ENCODE measurements at places on chromosomes 1 and 21.

DNA sequence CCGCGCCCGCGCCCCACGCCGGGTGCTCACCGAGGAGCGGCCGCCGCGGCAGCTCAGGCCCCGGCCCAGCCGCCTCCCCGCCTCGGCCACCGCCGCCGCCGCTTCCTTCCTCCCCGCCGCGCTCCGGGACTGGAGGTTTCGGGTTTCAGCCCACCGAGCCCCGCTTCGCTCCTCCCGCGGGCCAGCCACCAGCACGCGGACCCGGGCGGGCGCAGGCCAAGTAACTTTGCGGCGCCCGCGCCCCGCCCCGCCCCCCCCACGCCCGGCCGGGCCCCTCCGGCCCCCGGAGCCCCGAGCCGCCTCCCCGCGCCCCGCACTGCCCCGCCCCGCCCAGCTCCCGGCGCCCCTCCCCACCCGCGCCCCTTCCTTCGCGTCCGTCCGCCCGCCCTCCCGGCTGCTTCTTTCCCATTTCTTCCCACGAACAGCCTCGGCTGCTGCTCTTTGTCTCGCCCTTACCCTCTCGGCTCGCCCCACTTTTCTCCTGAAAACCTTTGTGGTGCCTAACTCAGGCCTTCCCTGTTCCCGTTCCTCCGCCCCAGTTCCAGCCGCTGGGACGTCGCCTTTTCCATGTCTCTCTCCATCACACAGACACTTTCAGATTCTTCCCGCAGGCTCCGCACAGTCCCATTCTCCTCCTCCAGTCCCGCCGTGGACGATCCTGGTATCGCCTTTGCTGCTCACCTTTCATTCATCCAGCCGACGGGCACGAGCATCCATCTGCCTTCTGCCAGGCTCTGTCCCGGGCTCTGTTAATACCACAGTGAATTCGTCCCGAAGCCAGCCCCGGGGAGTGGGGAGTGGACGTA lies at the start of gene GPR161:
Gene GPR161, minus strand, starts transcription at position 222 of the 806 bp plus-strand sequence. CDS start 32,080 bp downstream, outside the sequence.
- peak within 1 kb of the TSS; percentile 62 for H3K27ac ChIP-seq
- no peaks in the 10 kb centered on the region for H3K36me3 ChIP-seq
- no peaks in the 10 kb centered on the region for H3K4me1 ChIP-seq
- no peaks in the 10 kb centered on the region for H3K27me3 ChIP-seq
- H3K4me3 ChIP-seq: peak within 1 kb of the TSS; percentile 79
- no peak for DNase-seq

GRCh38 chr21:14376854-14377253 lies 6.1 kb downstream of the HSPA13 start:
- H3K27me3 ChIP-seq: no peaks in the 10 kb centered on the region
- H3K4me1 ChIP-seq: no peaks in the 10 kb centered on the region
- H3K4me3 ChIP-seq: no peak overlapping the region
- no peak overlapping the region for H3K27ac ChIP-seq

DNA sequence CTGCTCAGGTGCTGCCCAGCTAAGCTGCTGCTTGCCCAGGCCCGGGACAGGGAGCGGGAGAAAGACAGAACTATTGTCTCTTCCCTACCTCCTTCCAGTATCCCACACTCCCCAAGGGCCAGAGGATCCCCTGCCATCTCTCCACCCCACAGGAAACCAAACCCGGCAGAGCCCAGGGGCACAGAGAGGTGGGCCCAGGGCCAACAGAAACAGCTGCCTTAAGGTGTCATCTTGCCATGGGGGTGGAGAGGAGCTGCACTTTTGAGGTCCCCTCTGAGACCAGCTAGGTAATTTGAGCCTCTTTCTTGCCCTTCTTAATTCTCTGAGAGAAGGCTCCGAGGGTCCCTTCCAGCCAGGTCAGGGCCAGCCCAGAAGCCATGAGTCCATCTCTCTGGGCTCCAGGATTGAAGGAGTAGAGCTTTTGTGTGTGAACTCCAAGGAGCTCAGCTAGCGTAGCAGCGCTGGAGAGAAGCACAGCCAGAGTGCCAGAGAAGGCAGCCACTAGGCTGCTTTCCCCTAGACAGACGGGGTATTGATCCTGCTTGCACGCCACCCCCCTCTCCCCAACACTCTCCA lies 9.7 kb upstream of the GPR61 start:
- H3K36me3 ChIP-seq: no peaks in the 10 kb centered on the region
- no peak overlapping the region for H3K4me3 ChIP-seq
- no peak for DNase-seq
- H3K27me3 ChIP-seq: no peaks in the 10 kb centered on the region

DNA sequence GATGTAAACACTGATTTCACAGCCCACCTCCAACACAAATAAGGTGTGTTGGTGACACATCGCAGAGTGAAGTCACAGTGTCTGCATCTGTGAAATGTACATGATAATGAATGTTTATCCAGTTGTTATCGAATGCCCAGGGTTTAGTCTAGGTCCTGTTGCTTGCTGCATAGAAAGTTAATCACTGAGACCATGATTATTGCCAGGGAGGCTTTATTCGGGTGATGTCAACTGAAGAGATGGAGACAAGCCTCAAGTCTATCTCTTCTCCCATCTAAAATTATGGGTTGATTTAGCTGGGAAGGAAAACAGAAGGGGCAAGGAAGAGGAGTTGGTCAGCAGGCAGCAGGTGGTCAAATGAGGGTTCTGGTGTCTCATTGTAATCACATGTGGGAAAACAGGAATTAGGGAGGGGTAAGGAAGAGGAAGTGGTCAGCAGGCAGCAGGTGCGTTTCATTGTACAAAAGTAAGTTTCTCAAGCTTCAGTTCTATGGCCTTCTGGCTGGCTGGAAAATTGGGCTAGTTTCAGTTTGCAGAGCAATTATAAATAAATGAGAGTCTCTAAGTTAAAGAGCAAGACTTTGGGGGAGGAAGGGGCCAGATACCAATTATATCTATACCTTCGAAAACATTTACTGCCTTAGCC lies 146.3 kb upstream of the DNAH14 start:
- no peak for DNase-seq
- no peak overlapping the region for H3K4me3 ChIP-seq
- H3K36me3 ChIP-seq: no peaks in the 10 kb centered on the region
- no peaks in the 10 kb centered on the region for H3K27me3 ChIP-seq

GRCh38 chr1:19512545-19512944 lies 27.2 kb upstream of the CAPZB start:
- H3K36me3 ChIP-seq: no peaks in the 10 kb centered on the region
- H3K27ac ChIP-seq: peak overlapping the region; percentile 13
- no peaks in the 10 kb centered on the region for H3K27me3 ChIP-seq
- no peak overlapping the region for H3K4me3 ChIP-seq
- no peak for DNase-seq

- no peak overlapping the region for H3K27ac ChIP-seq
- H3K36me3 ChIP-seq: no peaks in the 10 kb centered on the region
- no peaks in the 10 kb centered on the region for H3K4me1 ChIP-seq
- H3K4me3 ChIP-seq: no peak overlapping the region
- no peak for DNase-seq
Observed at GRCh38 chr21:28975397-28975796, 17.3 kb downstream of the LTN1 start.

GRCh38 chr1:118871582-118872171 lies 116.5 kb downstream of the TBX15 start:
- no peak overlapping the region for H3K27ac ChIP-seq
- H3K4me3 ChIP-seq: no peak overlapping the region
- no peaks in the 10 kb centered on the region for H3K27me3 ChIP-seq
- no peak for DNase-seq

- no peak overlapping the region for H3K27ac ChIP-seq
- H3K36me3 ChIP-seq: no peaks in the 10 kb centered on the region
- no peak for DNase-seq
- H3K4me1 ChIP-seq: no peaks in the 10 kb centered on the region
Observed at GRCh38 chr1:175169286-175170018, 23.1 kb downstream of the KIAA0040 start.

DNA sequence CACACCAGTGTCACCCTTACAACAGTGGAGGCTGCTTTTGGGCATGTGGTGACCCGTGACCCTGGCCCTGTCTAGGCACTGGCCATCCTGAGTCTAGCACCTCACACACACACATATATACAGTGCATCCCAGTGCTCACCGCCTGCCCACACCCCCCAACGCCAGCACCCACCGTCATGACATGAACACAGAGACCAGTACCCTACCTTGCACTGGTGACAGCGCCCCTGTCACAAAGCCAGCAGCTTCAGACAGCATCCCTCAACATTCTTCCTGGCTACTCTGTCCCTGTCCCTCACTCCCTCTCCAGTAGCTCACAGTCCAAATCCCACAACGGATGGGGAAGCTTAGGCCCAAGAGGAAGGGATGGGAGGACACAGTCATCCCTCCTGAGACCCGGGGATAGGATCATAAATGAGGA lies 27.1 kb downstream of the AHDC1 start:
- peaks cover 37% of the 10 kb centered on the region for H3K4me1 ChIP-seq
- DNase-seq: no peak
- H3K27me3 ChIP-seq: no peaks in the 10 kb centered on the region
- no peaks in the 10 kb centered on the region for H3K36me3 ChIP-seq
- H3K4me3 ChIP-seq: no peak overlapping the region
- peak overlapping the region; percentile 92 for H3K27ac ChIP-seq

DNA sequence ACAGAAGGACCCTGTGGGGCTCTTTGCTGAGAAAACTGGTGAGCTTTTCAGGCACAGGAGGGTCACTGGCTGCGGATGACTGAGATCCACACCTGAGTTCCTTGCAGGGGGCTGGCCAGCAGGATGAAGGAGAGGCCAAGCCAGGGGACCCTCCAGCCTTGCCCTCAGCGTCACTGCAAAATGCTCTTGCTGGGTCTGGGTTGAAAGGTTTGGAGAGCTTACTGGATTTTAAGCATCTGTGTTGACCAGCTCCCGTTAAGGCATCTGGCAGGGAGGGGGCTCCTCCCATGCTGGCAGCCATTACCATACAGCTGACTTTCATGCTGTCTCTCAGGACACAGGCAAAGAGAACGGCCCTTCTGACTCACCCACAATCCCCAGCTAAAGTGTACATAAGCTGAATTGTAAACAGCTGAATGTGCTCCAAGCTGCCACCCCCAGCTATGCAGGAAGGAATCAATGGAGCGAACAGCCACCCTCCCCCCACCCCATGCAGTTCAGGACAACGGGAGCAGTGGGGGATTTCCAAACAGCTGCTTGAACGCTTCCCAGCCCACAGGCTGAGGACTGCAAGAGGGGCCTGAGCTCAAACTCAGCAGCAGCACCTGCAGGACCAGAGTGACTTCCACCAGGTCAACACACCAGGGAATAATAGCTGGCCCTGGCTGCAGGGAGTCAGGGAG lies 21.3 kb upstream of the A3GALT2 start:
- peak; percentile 63 for DNase-seq
- peak overlapping the region; percentile 26 for H3K4me3 ChIP-seq
- H3K27ac ChIP-seq: peak overlapping the region; percentile 98
- no peaks in the 10 kb centered on the region for H3K27me3 ChIP-seq

DNA sequence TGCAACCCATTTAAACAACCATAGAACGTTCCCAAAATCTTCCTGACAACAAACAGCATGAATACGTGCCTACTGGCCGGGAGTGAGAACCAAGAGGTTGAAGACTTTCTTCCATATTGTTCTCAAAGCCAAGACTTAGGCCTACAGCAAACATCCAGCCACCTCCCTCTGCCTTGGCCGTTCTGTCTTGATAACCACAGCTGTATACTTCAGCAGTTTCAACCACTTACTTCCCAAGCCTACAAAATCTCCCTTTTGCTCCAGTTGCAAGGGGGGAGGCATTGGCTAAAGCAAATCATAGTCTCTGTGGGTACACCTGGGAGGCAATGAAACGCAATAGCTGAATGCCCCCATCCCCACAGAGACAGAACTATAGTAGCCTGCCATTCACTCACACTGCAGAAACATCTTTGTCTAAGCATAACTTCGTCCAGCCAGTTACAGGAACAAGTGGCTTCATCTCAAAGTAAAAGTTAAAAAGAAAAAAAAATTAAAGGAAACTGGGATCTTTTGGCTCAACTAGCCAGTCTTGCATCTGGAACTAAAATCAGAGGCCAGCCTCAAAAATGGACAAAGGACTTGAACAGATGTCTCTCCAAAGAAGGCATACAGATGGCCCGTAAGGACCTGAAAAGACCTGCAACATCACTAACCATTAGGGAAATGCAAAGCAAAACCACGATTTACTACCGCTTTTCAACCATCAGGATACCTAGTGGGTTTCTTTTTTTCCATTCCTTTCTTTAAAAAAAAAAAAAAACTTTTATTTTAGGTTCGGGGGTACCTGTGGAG lies 186.0 kb downstream of the PSMG1 start:
- no peak overlapping the region for H3K27ac ChIP-seq
- H3K27me3 ChIP-seq: no peaks in the 10 kb centered on the region
- no peaks in the 10 kb centered on the region for H3K4me1 ChIP-seq
- no peak for DNase-seq
- H3K4me3 ChIP-seq: no peak overlapping the region

- peak overlapping the region; percentile 91 for H3K27ac ChIP-seq
- H3K4me3 ChIP-seq: peak overlapping the region; percentile 29
- H3K4me1 ChIP-seq: no peaks in the 10 kb centered on the region
- DNase-seq: no peak
Observed at GRCh38 chr21:45438391-45439145, 33.6 kb downstream of the COL18A1 start.

GRCh38 chr1:225541383-225541782 lies 111.5 kb downstream of the ENAH start:
- H3K4me3 ChIP-seq: no peak overlapping the region
- DNase-seq: no peak
- H3K27ac ChIP-seq: no peak overlapping the region
- H3K36me3 ChIP-seq: no peaks in the 10 kb centered on the region
- H3K27me3 ChIP-seq: no peaks in the 10 kb centered on the region

GRCh38 chr1:21058035-21058793 lies 118.5 kb downstream of the EIF4G3 start:
- H3K36me3 ChIP-seq: no peaks in the 10 kb centered on the region
- no peaks in the 10 kb centered on the region for H3K27me3 ChIP-seq
- H3K4me3 ChIP-seq: no peak overlapping the region
- H3K27ac ChIP-seq: no peak overlapping the region
- no peaks in the 10 kb centered on the region for H3K4me1 ChIP-seq
- DNase-seq: no peak

- no peaks in the 10 kb centered on the region for H3K27me3 ChIP-seq
- H3K4me1 ChIP-seq: no peaks in the 10 kb centered on the region
- no peaks in the 10 kb centered on the region for H3K36me3 ChIP-seq
- H3K4me3 ChIP-seq: no peak overlapping the region
- H3K27ac ChIP-seq: no peak overlapping the region
Observed at GRCh38 chr1:203168256-203168786, 7.3 kb downstream of the MYBPH start.

DNA sequence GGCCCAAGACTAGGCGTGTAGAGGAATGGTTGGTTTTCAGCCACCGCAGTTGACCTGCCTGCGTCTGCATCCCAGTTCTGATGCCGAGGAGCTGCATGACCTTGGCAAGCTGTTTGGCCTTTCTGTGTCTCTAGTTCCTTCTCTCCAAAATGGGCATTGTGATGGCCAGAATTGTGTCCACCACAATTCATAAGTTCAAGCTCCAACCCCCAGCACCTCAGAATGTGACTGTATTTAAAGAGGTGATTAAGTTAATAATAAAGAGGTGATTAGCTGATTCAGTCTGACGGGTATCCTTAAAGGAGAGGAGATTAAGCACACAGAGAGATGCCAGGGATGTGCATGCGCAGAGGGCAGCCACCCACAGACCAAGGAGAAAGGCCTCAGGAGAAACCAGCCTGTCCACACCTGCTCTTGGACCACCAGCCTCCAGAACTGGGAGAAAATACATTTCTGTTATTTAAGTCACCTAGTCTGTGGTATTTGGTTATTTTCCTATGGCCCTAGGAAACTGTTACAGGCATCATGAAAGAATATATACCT lies 28.5 kb downstream of the MAB21L3 start:
- H3K36me3 ChIP-seq: no peaks in the 10 kb centered on the region
- H3K4me3 ChIP-seq: no peak overlapping the region
- no peak overlapping the region for H3K27ac ChIP-seq
- no peaks in the 10 kb centered on the region for H3K27me3 ChIP-seq

GRCh38 chr1:37471345-37472231 lies 2.8 kb upstream of the ZC3H12A start:
- H3K36me3 ChIP-seq: no peaks in the 10 kb centered on the region
- peak overlapping the region; percentile 57 for H3K4me3 ChIP-seq
- no peaks in the 10 kb centered on the region for H3K27me3 ChIP-seq
- DNase-seq: peak; percentile 75
- peaks cover 3% of the 10 kb centered on the region for H3K4me1 ChIP-seq
